ENCODE measurements at places on chromosomes 5 and 9.

DNA sequence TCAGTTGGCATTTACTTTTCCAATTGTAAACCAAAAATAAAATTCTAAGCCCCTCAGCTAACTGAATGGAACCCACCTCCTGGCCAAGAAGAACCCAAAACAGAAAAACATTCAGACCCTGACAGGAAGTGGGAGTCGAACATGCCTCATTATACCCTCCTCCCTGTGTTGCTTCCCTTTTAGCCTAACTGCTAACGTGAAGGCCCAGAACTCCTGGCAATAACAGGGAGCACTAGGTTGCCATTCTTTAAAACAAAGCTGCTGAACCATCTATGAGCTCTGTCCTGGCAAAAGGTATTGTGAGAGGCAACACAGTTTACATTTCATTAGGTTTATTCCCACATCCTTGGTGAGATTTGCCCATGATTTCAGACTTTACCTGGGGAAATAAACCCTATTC lies 481.4 kb downstream of the CHSY3 start:
- DNase-seq = no peak

DNA sequence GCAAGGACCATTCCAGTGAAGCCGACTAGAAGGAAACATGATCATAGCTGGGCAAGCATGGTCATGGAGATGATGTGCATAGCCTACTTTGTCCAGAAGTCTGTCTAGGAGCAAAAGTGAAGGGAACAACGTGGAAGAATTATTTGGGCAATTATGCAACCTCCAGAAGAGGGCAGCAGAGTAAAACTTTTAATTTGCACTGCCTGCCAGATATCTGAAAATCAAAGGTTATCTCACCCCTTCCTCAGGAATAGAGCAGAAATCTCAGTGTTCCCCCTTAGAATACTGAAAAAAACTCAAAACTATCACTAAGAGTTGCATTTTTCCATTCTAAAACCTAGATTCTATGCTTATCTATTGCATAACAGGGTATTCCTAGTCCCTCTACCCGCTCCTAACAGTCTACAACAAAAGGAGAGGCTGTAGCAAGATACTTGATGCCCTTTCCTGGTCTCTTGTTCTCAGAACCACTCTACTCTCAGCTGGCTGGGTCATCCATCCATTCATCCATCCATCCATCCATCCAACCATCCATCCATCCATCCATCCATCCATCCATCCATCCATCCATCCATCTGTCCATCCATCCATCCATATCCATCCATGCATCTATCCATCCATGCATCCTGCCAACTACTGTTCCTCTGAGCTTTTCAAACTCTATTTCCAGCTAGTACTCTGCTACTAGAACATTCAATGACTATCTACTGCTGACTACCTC lies 8.4 kb upstream of the SETD9 start:
- DNase-seq = no peak

GRCh38 chr5:67310740-67311139 lies 114.1 kb upstream of the CD180 start:
- DNase-seq = no peak

GRCh38 chr9:12814877-12815237 lies 40.0 kb downstream of the LURAP1L start:
- no peak for DNase-seq

GRCh38 chr5:115097236-115097635 lies 72.5 kb downstream of the TRIM36 start:
- DNase-seq = no peak

DNA sequence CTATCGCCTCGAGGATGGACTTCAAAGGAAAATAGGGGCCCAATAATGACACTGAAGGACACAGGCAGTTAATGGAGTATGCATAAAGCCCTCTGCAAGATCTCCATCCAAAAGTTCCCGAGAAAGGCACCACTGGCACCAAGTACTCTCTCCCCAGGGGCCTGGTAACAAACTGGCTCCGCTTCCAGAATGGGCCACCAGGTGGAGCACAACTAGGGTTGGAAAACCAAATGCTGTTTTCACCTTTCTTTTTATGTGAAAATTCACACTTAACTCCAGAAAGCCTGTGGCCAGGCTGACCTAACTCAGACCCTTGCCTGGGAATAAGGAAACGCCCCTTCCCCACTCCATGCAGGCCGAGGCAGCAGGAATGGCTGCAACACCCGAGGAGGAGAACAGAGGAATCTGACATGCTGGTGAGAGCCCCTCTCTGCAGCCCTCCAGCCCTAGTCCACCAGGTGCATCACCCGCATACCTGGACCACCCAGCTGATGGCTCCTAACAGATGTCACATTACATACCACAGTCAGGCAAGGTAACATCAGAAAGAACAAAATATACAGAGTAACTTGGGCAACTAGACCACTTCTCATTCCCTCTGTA lies 42.8 kb downstream of the CAMSAP1 start:
- DNase-seq = no peak
